ENCODE measurements at places on chromosomes 4 and X.

DNA sequence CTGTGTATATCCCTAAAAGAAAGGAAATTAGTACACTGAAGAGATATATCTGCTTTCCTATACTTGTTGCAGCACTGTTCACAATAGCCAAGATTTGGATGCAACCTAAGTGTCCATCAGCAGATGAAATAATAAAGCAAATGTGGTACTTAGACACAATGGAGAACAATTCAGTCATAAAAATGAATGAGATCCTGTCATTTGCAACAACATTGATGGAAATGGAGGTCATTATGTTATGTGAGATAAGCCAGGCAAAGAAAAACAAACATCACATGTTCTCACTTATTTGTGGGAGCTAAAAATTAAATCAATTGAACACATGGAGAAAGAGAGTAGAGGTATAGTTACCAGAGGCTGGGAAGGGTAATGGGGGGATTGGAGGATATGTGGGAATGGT, 611.9 kb downstream of the STPG2 start:
- DNase-seq, result no peak

- DNase-seq, result no peak
Observed at GRCh38 chr4:174398728-174399127, 115.0 kb downstream of the CEP44 start.

DNA sequence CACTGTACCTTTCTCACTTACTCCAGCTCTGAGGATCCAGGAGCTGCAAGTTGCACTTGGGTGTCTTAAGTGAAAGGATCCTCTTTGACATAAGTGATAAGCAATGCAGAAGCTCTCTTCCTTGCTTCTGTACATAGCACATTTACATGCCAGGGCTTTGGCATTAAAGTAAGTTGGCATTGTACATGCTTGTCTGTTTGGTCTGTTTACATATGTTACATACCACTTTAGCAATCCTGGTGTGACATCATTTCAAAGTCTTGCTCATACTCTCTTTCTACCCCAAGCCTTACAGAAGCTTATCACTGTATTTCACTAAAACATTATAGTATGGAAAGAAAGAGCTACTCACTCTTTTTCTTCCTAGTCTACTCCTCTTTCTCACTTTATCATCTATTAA, 2548.3 kb downstream of the ARAP2 start:
- no peak for DNase-seq

DNA sequence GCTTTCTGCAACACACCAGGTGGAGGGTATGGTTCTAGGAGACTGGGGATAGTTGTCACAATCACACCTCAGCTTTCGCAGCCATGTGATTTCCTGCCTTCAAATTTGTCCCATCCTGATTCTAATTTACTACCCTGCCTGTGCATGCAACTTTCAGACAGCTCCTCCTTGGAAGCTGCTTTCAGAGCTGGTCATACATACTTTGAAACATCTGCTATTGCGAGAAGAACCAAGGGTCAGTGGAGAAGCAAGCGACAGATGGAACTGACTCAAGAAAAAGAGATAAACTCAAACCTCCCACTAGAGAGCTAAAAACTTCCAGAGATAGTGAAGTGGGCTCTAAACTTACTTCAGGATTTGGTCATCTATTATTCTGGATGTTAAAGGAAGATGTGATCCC, 381.7 kb upstream of the FGF13 start:
- DNase-seq, result no peak

DNA sequence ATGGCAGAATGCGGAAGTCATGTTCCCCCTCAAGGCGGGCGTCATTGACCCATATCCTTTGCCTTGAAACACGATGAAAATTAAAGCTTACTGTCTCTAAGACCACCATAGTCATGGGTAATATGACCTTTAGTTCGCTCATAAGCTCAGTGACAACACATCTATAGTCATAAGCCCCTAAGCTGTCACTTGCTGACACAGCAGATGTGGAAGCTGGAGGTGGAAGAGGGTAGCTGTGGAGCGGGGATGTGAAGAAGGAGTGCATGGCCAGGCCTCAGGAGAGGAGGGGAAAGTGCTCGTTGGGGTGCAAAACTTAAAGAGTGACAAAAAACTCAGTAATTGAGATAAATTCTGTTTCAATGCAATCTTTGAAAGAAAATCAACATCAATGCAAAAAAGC, 134.0 kb upstream of the PDLIM3 start:
- DNase-seq, result no peak

- no peak for DNase-seq
Observed at GRCh38 chr4:138592796-138593195, 350.6 kb upstream of the SLC7A11 start.

DNA sequence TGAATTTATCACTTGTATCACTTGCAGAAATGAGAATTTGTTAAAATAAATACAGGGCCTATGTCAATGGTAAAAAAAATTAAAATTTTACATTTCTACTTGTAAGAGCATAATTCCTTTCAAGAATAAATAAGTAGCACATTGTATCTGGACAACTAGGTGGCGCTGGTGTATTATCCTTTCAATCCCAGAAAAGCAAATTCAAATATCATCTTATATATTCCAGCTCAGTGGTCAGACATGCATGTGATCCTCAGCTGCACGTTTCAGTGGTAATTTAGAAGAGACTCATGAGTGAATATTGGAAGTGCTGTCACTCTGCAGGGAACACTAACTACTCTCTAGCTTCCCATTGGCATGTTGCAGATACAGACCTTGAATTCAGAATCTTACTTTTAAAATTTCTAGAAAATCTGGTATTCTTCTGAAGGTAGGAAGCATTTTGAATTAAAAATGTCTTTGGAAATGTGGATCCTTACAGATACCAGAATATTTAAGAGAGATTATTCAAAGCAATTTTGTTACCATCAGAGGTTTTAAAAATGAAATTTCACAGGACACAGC, 1414.7 kb upstream of the TENM3 start:
- DNase-seq, result peak; percentile 79

DNA sequence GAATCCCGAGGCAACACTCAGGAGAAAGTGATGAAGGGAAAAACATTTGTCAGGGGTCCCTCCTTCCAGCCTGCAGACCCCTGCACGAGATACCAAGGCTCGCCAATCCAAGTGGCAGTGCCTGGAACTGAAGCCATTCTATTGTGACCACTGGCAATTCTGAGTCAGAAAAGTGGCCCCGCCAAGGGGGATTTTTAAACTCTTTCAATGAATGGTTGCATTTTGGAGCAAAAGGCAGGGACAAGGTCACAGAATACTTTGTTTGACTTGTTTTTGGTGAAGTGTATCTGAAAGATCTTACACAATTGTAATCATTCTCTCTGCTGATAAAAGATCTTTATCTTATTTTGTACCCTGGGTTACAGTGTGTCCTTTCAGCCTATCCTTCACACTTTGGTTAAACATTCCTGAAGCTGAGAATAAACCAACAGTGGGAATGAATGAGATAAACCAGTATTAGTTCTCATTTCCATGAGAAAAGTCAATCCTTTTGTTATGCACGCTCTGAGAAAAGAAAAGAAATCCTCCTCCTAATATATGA, 115.9 kb upstream of the PDLIM3 start:
- DNase-seq, result no peak

DNA sequence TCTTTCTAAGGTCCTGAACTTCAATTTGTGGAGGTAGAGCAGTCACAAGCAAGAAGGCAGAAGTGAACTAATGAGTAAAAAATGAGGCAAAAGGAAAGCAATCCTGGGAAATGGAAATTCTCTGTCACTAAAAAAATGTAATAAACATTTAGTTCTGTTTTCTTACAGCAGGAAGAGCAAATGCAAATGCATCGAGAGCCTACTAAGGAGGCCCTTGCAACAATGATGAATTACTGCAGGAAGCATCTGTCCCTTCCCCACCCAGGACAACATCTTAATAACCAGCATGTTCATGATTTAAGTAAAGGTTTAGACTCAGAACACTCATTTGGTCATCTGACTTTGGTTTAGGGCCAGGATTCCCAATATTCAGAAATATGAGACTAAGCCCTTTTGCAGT, 341.4 kb upstream of the NOCT start:
- DNase-seq, result no peak

- DNase-seq, result no peak
Observed at GRCh38 chr4:84666439-84666838, 83.5 kb downstream of the CDS1 start.

- no peak for DNase-seq
Observed at GRCh38 chr4:150080337-150080736, 2.1 kb downstream of the DCLK2 start.

DNA sequence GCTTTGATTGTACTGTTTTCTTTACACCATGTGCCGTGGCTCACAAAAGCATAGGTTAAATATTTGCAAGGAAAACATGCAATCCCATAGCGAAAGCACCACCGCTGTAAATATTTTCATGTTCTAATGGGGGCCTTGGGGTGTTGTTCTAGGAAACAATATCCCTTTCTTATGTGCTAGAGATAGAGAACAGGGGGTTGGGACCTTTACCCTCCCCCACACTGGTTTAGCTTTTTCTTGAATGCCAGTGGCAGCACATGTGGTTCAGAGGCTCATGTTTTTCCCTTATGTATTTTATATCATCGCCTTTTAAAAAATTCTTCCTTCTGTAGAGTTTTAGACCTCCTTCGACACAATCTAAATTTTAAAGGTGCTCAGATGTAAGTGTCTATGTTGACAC, 422.6 kb upstream of the TENM3 start:
- DNase-seq, result no peak

- DNase-seq, result peak; percentile 76
Observed at GRCh38 chr4:2041239-2042130, 17.6 kb upstream of the NAT8L start.
